A172 (cell line): ENCODE measurements at places on chromosomes 6 and 20.

- DNase-seq = peak; percentile 1
Observed at GRCh38 chr6:127737768-127738167, 160.8 kb downstream of the C6orf58 start.

GRCh38 chr6:166275714-166276166 lies 32.5 kb downstream of the PRR18 start:
- DNase-seq = no peak

- DNase-seq = no peak
Observed at GRCh38 chr6:36713846-36714245, 16.2 kb downstream of the RAB44 start.

GRCh38 chr6:32853541-32854375 lies at the start of the genes PSMB9 and TAP1:
Gene PSMB9, plus strand, starts transcription at chr6:32854192. Its CDS starts 38 bp downstream, at chr6:32854230.
Gene TAP1, minus strand, starts transcription at chr6:32853704. Its CDS starts 68 bp downstream, at chr6:32853636.
- peak; percentile 86 for DNase-seq
